ENCODE measurements at places on chromosomes 11 and 22.
A peak's percentile ranks its signal among the peaks of the same experiment; 100 is the strongest.

DNA sequence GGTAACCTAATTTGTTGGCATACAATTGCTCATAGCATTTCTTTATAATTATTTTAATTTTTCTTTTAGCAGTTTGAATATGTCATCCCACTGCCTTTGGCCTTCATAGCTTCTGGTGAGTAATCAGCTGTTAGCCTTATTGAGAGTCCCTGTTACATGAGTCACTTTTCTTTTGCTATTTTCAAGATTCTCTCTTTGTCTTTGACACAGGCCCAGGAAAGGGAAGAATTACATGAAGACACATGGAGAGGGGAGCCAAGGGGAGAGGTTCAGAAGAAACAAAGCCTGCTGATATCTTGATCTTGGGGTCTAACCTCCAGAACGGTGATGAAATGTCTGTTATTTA lies 418.2 kb downstream of the METTL15 start:
- no peak for DNase-seq

GRCh38 chr11:111911563-111912401 lies at the start of gene CRYAB:
Gene CRYAB, minus strand, starts transcription at chr11:111911770. Its CDS starts 46 bp downstream, at chr11:111911724.
- no peak for DNase-seq

GRCh38 chr22:50189849-50190181 lies 4.1 kb downstream of the TRABD start:
- no peak for DNase-seq

- peak; percentile 44 for DNase-seq
Observed at GRCh38 chr22:38751422-38752346, 4.1 kb downstream of the SUN2 start.

- no peak for DNase-seq
Observed at GRCh38 chr22:50606946-50607658, 6.5 kb downstream of the MAPK8IP2 start.

DNA sequence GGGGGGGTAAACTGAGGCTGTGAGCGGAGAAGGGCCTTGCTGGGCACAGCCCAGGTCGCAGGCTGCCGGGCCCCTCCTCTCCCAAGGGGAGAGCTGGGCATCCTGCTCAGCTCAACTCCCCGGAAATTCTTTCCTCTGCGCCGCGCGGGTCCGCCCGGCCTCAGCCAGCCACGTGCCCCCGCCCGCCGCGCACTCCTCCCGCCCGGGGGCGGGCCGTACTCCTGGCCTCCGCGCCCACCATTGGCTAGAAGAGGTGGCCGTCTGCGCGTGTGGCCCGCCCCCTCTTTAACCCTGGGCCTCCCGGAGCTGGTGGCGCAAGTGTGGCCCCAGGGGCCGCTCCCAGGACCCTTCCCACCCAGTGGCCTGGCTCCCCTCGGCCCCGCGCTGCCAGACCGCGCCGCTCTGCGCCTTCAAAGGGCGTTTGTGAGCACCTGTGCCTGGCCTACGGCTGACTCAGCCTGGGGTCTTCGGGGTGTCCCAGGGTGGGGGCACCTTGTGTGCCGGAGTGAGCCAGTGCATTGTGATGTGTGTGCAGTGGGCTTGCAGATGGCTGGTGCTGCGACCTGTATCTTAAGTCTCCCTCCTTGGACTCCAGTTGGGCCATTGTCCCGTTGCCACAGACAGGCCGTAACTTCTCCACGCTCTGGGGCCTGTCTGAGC lies 2.0 kb downstream of the MRGPRF start:
- no peak for DNase-seq

GRCh38 chr11:35814081-35814695 lies 129.7 kb upstream of the LDLRAD3 start:
- no peak for DNase-seq

GRCh38 chr11:110235966-110236365 lies 60.4 kb downstream of the RDX start:
- DNase-seq: no peak

GRCh38 chr11:114678125-114679036 lies at the start of gene NXPE2:
Gene NXPE2, plus strand, starts transcription at chr11:114678527. Its CDS starts 49 bp downstream, at chr11:114678576.
- DNase-seq: no peak

Data from stimulated activated CD4-positive, alpha-beta T cell treated with anti-CD3 and anti-CD28 coated beads, Interleukin-1b, Interleukin-23, amount 100 ng/mL, for 24 hours (primary cell).